GM23248 (cell line): ENCODE measurements at places on chromosomes 2 and 18. TPM values are rescaled to one million over a fixed set of nuclear protein-coding genes. Genes with fewer than 3 reads are reported as not detected.

DNA sequence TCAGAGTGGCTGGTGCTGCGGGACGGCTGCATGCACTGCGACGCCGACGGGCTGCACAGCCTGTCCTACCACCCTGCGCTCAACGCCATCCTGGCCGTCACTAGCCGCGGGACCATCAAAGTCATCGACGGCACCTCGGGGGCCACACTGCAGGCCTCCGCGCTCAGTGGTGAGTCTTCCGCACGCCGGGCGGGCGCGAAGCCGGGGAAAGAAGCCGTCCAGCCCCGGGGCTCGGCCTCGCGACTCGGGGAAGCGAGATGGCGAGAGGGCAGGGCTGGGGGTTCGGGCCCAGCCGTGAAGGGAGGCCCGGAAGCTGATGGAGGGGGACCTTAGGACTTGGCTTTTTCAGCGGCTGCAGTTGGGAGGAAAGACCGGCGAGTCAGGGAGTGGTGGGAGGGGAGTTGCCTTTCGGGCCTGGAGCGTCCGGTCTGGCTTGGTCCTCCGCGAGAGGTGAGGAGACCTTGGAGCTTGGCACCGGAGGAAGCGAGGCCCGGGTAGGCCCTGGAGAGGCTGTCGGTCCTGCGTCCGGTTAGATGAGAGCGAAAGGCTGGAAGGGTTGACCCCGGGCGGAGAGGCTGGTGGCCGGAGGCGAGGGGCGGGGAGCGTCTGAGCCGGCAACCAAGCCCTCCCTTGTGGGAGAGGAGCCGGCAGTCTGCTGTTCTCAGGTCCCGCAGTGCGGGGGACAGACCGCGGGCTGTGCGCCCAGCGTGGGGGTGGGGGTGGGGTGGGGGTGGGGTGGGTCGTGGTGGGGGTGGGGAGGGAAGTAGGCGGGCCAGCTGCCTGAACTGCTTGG lies 691 bp downstream of the BIRC6 start:
- DNase-seq = peak; percentile 63

DNA sequence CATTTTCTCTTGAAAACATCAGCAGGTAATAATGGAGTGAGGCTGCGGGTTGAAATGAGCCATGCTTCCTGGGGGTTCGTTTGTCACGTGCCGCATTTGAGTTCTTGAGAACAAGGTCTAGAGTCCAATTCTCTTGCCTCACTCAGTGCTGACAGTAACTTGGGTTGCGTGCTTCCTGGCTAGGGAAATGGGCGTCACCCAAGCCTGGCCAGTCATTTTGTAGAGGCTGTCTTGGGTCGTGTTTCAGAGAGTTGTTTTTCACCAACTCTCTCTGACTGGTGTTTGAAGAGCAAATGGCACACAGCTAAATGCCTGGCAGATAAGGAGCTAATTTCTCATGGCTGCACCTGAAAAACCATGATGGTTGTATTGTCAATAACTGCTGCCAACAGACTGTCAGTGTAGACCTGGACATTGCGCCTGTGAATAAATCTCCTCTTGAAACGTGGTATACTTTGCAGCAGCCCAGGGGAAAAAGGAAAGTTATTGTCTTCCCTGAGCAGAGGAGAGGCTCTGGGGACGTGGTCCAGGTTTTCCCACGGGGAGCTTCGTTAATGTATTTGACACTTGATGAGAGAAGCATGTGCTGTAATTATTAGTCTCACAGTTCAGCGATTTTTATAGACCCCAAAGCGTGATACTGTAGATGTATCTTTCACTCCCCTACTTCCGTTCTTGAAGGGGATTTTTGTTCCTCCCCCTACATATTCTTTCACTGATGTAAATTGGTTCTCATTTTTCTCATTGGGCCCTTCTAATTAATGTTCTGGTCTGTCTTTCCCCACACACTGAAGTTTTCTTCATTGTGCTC lies 196.0 kb downstream of the FHOD3 start:
- DNase-seq = peak; percentile 72

DNA sequence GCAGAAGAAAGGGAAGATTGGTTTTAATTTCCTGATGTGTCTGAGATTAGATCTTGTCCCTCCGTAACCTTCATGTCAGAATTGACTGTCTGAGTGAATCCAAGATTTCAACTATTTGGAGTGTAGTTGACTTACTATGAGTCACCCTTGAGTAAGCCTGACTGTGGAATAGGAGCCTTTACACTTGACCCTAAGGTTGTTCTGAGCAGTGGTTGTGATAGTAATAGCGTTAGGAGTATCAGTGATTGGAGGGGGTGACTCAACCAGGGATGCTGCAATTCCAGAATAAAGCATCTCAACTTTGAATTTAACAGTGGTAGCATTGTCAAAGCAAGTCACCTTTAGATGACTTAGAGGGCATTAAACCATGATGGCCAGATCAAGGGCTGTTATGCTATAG lies 979.5 kb upstream of the FAM98A start:
- no peak for DNase-seq

GRCh38 chr2:237599465-237600110 lies 9.1 kb upstream of the RAB17 start:
- DNase-seq = no peak

DNA sequence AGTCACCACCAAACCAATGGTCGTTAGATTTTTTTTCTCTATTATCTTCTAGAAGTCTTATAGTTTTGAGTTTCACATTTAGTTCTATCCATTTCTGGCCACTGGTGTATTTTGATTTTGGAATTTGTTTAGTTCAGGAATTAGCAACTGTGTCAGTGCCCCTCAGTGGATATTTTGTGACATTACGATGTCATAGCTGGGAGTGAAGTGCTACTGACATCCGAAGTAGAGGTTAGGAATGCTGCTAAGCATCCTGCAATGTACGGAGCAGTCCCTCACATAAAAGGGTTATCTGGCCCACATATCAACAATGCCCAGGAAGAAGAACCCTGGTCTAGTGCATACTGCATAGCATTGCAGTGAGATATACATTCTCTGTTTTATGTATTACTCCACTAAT lies 157.4 kb upstream of the RGPD4 start:
- peak; percentile 42 for DNase-seq

GRCh38 chr2:33021542-33022227 lies 74.9 kb downstream of the LTBP1 start:
- peak; percentile 74 for DNase-seq

DNA sequence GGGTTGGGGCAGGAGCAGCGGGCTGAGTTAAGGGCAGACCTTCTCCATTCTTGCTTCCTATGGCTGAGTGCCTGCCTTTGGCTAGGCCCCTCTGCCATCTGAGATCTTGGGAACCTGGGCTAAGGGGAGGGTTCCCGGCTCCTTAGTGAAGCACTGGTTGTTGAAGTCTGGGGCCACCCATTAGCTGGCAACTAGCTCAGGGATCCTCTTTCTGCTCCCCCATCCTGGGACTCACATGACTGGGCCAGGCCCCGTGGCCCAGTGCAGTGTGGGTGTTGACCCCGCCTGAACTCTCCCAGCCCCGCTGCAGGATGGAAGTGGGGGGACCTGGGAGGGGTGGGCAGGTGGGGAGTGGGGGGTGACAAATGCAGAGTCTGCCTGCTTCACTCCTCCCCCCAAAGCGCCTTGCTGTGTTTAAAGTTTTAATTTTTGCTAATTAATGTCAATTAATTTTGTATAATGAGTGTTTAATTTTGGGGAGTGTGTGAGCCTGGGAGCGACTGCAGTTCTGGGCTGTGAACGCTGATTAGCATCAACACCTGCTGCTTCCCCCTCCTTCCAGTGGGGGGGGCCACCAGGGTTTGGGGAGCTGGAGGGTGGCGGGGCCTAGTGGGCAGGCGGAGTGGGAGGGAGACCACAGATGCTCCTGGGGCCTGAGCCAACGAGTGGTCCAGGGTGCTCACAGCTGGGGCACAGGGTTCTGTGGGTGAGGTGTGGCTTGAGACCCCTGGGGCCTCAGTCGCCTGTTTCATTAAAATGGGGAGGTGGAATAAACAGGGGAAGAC lies 55.2 kb downstream of the EMX1 start:
- DNase-seq = no peak

- DNase-seq = no peak
These were observed 39.7 kb downstream of the FOSL2 start for GRCh38 chr2:28432362-28432761.

GRCh38 chr2:7676714-7677113 lies 759.5 kb downstream of the RNF144A start:
- peak; percentile 22 for DNase-seq

DNA sequence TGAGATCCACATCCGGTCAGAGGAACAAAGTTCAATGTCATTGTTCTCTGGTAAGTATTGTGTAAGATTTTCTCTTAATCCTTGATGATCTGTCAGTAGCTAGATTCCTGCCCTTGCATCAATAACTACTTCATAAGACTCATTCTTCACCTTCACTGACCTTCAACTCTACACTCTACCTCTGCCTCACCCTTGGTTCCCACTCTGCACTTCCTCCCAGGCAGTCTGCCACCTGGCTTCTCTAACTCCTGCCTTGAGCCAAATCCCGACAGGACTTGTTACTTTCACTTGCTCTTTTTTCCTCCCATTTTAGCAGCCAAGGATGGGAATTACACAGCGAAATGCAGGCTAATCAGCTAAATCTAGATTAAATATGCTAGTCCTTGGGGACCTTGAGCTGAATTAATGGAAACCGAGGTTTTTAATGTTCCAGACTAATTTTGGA lies 190.7 kb downstream of the DLGAP1 start:
- DNase-seq = no peak

GRCh38 chr2:63189026-63189425 lies 138.4 kb downstream of the OTX1 start:
- DNase-seq = peak; percentile 72

DNA sequence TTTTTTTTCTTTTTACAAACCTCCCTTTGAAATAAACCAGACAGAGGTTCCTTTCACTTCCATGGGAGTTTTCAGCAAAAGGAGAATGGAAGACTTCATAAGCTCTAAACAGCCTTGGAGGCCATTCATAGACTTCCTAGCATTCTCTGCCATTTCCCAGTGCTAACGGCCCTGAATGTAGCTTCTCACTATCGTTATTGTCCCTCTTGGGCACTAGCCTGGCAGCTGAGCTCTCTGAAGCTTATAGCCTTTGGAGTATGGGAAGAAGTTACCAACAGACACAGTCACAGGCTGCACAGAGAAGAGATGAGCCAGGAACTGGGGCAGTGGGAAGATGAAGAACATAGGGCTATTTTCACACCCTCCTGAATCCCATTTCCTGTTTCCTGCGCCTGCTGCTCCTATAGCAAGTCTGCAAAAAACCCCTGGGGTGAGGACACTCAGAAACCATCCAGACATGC lies 29.1 kb upstream of the EPC2 start:
- DNase-seq = no peak

GRCh38 chr2:241870081-241870541 lies 582 bp downstream of the RTP5 start:
- no peak for DNase-seq

Gene MAP4K3
- total RNA-seq = 32.0 and 44.0 TPM in 2 replicates

Gene SERPINB12
- total RNA-seq = not detected in 2 replicates

Gene GPR35
- total RNA-seq = 0.25 TPM in 1 of 2 replicates, not detected in the other

Gene OSBPL6
- 6.3 and 8.9 TPM in 2 replicates for total RNA-seq

Gene SNTG2
- not detected in 2 replicates for total RNA-seq

Gene PRKAG3
- total RNA-seq = not detected in 2 replicates

Gene TCF23
- total RNA-seq = not detected in 2 replicates

Gene KIF5C
- 0.11 and 0.13 TPM in 2 replicates for total RNA-seq

Gene SPATA3
- not detected in 2 replicates for total RNA-seq

Gene CXCR1
- total RNA-seq = not detected in 2 replicates
